ENCODE measurements at places on chromosomes 5 and 9. TPM values are rescaled to one million over a fixed set of nuclear protein-coding genes. Genes with fewer than 3 reads are reported as not detected.

NR4A3 gene
- 0.05 TPM for polyA plus RNA-seq

LCN10 gene
- 2.6 TPM for polyA plus RNA-seq

ADAMTSL1 gene
- polyA plus RNA-seq = 1.1 TPM

SLC6A3 gene
- polyA plus RNA-seq = 0.91 TPM

OCLN gene
- 27.9 TPM for polyA plus RNA-seq

SPARC gene
- polyA plus RNA-seq = 375 TPM

APBA1 gene
- polyA plus RNA-seq = 0.39 TPM

ANKRD34B gene
- 0.91 TPM for polyA plus RNA-seq

GRCh38 chr9:107049046-107049802, 186.3 kb downstream of the ZNF462 start:
- peak; percentile 48 for DNase-seq

GRCh38 chr5:150057511-150057910, 28.8 kb downstream of the CSF1R start:
- DNase-seq = no peak

DNA sequence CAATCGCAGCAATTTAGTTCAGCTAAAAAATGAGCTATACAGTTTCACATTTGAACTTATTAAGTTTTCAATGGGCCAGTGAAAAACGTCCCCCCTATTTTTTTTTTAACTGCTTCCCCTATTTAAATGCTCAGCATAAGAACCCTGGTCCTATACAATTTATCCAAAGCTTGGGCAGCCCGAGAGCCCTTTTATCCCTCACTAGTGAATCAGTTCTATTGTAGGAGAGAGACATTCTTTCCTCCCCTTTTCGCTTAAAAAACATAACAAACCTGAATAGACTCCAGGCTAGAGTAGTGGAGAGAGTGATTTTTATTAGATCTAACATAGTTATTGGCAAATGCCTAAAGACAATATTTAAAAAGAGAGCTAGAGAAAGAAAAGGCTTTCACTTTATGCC, 1.4 kb downstream of the LIX1 start:
- DNase-seq = no peak

- DNase-seq = no peak
These were observed 1671.2 kb upstream of the ACO1 start for GRCh38 chr9:30713243-30713642.

GRCh38 chr9:89848060-89849040, 243.5 kb downstream of the GADD45G start:
- no peak for DNase-seq

DNA sequence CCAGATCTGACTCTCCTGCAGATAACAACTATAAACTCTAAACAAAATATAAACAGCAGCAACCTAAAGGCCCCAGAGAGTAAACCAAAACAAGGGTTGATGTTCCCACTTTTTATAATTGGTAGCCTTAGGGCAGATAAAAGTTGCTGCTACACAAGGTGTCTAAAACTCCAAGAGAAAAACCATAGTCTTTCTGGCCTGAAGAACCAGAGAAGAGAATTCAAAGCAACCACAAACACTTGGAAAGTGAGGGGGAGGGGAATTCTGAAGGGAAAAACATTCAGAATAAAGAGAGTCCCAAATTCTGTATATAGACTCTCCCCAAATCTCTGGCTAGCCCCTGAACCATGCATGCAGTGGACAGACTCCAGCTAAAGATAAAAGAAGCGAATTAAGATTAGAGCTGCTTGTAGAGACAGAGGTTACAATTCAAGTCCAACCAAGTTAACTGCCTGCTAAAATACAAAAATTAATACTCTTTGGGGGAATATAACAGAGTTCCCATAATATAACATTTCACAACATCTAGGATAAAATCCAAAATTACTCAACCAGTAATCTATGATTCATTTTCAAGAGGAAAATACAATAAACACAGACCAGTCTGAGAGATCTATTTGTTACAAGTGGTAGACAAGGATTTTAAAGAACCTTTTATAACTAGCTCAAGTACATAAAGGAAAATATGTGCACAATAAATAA, 37.5 kb upstream of the RGMB start:
- no peak for DNase-seq

All from H1 (cell line).